Tibial artery (tissue), 4 donors: ENCODE measurements at places on chromosomes 7 and 10.
A peak's percentile ranks its signal among the peaks of the same experiment; 100 is the strongest.

DNA sequence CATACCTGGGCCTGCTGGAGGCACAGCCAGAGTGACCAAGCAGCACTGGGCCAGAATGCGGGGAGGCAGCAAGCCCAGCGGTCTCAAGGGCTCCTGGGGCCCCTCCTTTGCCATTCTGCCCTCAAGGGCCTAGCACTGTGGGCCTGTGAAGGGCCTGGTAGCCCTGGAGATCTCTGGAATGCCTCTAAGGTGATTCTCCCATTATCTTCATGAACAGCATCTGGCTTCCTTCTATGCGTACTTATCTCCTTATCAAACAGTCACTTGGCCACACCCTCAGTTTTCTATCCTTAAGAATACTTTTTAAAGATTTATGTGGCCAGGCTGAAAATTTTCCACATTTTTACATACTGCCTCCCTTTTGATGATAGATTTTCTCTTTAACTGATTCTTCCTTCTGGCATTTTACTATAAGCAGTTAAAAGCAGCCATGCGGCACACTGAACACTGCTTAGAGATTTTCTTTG, 67.5 kb upstream of the CCNY start:
- no peak for DNase-seq

DNA sequence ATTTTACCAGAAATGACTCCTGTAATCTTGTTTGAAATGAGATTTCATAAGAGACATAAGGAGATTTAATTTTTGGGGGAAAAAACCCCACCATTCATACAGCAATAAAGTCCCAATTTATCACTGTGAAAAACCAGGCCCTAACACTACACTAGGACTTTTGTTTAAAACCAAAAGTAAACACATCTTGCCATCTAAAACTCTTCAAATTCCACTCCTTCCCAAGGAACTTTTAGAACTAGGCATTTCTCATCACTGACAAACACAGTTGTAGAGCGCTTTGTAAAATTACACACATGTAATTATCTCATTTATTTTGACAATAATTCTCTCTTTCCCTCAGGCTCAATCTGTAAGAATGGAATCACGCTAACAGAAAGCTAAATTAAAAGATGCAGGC, 128.1 kb upstream of the C1QL3 start:
- no peak for DNase-seq

DNA sequence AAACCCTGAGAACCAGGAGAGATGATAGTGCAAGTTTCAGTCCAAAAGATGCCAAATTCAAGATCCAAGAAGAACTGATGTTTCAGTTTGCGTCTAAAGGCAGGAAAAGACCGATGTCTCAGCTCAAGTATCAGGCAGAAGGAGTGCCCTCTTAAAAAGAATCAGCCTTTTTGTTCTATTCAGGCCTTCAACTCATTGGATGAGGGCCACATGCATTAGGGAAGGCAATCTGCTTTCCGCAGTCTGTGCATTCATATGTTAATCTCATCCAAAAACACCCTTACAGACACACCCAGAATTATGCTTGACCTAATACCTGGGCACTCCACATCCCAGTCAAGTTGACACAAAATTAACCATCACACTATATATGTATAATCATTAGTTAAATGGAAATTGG, 45.2 kb downstream of the DNAJB9 start:
- DNase-seq: no peak

GRCh38 chr10:11602919-11603523, 8.4 kb downstream of the USP6NL start:
- DNase-seq: no peak

DNA sequence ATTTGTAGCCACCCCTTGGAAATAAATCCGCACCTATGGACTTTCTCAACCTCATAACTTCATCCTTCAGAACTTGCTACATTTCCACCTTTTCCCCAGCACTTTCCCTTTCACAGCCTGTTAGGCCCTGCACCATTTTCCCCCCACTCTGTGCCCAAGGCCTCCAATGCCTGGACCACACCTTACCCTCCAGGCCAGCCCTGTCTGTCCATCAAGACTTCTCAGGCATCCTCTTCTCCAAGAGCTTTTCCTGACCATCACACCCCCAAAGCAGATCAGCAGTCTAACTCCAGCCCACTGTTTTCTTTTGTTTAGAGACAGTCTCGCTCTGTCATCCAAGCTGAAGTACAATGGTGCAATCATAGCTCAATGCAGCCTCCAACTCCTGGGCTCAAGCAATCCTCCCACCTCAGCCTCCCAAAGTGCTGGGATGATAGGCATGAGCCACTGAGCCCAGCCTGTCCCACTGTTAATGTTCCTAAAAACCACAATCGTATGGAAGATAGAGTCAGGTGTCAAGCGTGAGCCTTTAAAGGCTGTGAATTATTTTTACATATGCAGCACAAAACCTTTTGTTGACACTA, 116.8 kb downstream of the PARD3 start:
- no peak for DNase-seq

DNA sequence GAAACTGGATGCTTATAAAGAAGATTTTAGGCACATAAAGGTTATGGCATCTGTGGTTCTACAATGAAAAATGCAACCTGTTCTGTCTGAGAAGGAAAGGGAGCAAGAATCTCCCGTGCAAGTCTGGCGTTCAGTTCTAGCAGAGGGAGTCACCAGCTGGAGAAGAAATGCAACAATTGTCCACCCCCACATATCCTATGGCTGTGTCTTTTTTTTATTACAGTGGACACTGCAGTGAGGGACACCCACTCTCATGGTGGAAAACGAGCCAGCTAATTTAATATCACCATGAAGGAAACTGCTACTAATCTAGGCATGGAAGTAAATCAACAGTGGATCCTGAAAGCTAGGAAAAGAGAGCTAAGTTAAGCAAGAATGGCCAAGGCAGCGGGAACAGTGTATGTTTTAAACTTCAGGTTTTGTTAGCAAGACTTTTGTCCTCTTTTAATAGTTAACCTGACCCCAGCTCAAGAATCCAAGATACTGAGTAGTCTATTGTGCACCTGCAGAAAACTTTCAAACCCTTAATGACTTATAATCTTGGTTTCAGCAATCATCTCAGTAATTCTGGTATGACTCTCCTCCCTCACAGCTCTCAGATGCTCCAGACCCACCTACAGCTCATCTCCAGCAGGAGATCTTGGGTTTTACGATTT, 149.3 kb downstream of the FGFR2 start:
- no peak for DNase-seq

DNA sequence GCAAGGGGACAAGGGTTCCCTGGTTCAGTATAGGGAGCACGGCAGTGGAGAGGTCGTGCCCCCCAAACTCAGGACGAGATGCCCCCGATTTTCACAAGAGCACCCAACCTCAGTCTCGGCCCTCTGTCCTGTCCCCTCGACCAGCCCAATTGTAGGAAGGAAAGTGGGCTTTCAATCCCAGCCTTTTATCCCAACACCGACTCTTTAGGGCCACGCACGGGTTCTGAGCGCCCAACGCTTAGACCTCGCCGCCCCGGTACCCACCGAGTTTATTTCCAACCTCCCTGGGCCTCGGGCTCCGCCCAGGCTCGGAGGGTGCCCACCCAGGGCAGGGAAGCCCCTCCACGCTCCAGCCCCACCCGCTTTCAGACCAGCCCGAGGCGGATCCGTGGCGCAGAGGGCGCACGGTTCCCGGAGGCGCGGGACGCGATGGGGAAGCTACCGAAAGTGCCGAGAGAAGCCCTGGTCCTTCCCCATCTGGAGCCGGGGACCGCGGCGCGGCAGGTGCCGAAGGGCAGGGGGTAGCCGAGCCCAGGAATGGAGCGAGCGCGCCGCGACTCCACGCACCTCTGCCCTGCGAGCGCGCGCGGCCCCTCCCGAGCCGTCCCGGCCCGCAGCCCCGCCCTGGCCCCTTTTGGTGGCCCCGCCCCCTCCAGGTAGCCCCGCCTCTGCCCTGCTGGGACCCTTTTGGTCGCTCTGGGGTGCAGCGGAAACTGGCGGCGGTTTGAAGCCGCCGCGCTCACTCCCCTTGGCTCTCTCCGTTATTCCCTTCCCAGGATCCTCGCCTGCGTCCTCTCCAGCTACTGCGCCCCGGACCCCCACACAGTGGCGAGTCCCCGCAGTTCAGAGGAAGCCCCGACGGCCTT, 20.4 kb downstream of the GRID2IP start:
- no peak for DNase-seq

DNA sequence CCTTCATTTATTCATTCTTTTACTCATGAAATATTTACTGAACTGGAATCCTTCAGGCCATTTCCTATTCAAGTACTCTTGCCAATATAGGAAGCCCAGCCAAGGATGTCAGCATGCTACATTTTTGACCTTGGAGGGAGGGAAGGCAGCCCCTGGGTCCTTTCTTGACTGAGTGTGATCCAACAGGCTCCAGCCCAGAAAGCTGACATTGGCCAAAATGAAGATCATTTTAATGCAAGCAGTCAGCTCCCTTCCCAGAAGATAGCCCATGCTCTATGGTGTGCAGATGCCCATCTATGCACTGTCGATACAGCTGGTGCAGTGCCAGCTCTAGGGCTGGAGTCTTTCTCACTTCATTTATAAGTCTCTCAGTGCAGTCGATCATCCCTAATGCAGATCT, 646.0 kb downstream of the KCNMA1 start:
- no peak for DNase-seq

GRCh38 chr10:78442836-78443550, 409.3 kb downstream of the RPS24 start:
- no peak for DNase-seq

DNA sequence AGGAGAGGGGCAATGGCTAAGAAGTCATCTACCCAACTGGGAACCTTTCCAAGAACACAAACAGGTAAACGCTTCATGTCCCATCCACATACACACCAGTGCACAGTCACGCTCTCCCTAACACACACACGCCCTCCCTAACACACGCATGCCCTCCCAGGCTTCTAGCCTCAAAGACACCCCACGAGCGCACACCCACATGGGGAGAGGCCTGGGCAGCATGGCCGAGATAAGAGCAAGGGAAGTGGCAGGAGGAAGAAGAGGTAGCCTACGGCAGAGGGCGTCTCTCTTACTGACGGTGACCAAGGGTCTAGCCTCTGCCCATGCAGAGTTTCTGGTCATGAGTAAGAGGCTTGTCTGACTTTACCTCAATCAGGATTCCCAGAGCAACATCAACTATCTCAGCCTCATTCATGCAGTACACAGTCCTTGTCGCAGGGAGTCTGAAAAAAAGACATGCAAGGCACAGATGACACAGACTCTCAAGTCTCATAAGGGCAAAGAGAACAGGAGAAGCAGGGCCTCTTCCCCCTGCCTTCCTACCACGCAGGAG, 3.1 kb downstream of the CYREN start:
- DNase-seq: peak; percentile 46

DNA sequence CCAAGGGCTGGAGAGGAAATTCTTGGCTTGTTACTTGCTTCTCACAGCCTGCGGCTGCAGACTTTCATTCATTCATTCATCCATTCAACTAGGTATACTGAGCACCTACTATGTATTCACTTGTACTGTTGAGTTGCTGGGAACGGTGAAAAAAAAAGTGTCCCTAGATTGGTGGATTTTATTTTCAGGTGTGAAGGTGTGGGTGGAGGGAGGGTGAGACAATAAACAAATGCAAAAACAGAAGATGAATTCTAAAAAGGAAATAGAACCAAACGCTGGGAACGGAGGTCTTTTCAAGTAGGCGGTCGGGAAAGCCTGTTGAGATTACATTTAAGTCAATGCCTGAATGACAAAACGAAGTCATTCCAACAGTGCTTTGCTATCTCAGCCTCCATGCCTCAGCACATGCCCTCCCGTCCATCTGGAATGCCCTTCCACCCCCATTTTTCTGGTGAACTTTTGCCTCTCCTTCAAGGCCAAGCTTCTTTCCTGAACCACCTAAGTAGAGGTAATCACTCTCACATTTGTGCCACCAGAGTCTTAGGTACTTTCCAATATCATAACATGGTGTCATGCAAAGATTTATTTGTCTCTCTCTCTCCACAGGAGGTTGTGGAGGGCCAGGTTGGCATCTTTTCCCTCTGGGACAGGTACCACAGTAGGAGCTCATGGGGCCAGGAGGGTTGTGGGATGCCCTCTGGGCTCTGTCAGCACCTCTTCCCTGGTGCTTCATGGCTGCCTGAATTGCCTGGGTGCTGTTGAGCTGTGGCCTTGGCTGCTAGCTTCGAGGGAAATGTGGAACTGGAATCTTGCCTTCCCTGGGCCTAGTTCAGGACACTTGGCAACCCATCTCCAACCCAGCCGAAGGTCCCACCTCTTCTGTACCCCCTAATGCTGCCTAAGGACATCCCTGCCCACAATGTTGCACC, 5.5 kb downstream of the NKX2-3 start:
- DNase-seq: no peak

DNA sequence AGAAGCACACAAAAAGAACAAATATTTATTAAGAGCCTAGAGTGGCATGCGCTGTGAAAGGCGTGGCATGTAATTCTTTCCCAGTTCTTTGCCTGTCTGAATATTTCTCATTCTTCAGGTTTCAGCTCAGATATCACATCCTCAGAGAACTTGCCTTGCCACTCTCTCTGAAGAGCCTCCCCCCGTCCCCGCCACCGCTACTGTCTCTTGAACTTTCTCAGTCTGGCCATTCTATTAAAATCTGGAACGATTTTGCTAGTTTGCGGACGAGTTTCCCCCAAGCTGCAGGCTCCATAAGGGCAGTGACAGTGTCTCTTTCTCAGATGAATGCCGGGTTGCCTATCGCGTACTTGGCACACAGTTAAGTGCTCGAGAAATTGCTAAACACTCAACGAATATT, 787 bp upstream of the PLEKHA1 start:
- no peak for DNase-seq

DNA sequence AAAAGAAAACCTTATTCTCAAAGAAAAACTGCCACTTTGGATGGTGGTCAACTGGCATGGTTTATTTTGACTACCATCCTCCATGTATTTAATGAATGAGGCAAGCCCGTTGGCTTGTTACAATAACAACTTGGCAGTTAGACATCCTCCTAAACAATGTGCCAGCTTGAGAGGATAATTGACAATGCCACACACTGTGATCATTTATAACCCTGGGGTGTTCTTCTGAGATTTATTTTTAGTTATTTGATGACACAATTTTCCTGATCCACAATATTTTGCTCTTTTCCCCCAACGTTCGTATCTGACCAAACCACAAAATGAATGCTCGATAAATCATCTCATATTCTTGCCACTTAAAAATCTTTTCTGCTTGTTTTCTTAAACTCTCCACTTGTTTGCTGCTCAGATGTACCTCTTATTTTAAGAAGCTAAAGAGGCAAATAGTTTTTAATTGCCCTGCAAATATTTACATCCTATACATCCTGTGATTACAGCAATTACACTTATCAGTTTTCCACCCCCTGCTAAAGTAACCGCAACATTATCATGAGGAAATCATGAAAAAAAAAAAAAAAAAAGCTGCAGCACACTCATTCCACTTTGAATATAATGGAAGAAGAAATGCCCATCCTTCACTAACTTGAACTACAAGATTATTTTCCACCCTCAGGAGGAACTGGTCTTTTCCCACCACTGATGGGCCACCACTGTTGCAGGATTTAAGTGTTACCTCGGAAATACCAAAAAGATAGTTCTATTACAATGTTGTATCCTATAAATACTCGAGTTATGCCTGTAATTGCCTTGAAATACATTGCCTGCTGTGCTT, 119.9 kb downstream of the MBL2 start:
- DNase-seq: no peak

GRCh38 chr10:71372882-71373495, 23.7 kb upstream of the CDH23 start:
- no peak for DNase-seq
